Daoy (cell line): ENCODE measurements at places on chromosomes 7 and 10.

DNA sequence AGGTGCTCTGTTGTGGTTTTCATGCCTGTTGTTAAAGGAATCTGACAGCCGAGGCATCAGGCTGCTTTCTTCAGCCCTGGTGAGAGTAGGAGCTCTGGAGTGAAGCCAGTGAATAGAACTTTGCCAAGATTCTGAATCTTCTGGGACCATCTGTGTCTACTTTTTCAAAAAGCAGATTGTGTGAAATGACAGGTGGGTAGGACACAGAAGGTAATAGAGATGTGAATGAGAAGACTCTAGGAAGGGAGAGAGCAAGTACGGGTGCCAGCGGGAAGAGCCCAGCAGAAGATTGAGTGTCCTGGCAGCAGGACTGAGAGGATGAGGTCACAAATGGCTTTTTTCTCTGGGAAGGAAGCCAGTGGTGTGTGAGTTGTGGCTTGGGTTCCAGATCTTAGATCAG is 429.2 kb downstream of the SDK1 start:
- DNase-seq = no peak

DNA sequence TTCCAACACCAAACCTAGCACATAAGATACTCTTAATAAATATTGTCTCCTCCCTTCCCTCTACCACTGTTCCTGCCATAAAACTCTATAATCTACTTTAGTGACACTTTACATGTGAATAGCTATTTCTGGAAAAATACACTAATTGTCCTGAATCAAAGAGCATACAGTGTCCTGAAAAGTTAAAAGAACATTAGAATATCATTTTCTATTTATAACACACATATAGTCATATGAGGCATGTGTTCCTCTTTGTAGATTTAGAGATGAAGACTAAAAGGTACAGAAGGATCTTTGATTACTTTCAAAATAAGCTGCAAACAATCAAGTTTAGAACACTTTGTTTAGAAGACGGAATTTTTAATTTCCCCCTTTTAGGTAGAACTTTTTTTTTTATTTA is 13.6 kb downstream of the NCOA4 start:
- DNase-seq = no peak

DNA sequence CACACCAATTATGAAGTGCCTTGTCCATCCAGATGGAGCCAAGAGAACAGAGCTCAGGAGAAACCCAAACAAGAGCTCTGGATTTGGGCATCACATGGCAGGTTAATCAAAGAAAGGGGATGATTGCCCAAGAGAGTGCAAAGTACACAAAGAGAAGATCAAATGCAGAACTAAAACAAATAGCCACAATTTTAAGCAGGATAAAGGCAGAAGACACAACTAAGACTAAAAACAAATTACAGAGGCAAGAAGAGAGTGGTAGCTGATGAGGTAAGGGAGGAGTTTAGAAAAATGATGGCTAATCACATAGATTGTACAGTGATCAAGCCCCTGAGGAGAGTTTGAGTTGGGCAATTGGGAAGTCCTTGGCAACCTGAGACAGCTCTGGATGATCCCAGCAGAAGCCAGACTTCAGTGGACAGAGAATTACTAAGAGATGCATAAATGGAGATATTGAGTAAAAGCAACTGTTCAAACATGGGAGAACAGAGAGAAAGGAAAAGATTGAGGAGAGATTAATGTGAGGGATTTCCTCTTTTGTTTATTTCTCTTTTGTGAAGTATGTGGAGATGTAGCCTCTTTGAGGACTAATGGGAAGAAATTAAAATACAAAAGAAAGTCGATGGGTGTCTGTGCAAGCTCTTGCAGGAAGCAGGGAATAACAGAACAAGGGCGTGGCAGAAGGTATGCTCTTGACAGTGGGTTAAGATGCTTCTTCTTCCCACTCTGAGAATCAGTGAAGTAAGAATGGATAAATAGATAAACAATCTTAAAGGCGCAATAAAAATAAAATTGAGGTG is 101.9 kb downstream of the LRRN3 start:
- no peak for DNase-seq

DNA sequence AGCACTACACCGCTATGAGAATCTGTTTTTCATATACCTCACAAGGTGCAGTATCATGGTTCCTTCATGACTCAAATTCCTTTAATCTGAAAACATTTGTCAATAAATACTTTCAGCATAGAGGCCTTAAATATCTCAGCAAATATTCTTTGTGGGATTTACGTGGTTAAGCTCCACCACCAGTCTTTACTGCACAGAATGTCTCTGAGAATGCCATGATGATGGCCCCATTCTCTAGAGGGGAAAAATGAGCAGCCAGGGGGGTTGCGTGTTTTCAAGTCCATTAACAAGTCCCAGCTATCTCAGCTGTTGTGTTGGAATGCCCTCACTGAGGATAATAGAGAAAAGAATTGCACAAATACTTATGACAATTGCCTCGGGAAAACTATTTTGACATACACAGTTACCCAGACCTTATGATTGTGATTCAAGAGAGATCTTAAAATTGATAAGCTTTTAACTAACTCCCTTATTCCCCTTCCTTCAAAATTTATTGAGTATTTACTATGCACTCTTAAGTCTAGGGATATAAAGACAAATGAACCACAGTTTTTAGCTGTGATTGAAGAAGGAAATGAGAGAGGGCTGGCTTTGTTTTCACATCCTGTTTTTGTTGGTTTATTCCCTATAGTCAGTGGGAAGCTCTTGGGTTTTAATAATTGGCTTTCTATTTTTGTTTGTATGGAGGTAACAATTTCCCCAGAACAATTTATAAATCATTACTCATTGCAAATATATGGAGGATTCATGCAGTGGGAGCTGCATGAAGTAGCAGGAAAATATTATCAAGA is 176.5 kb upstream of the VWC2 start:
- no peak for DNase-seq

DNA sequence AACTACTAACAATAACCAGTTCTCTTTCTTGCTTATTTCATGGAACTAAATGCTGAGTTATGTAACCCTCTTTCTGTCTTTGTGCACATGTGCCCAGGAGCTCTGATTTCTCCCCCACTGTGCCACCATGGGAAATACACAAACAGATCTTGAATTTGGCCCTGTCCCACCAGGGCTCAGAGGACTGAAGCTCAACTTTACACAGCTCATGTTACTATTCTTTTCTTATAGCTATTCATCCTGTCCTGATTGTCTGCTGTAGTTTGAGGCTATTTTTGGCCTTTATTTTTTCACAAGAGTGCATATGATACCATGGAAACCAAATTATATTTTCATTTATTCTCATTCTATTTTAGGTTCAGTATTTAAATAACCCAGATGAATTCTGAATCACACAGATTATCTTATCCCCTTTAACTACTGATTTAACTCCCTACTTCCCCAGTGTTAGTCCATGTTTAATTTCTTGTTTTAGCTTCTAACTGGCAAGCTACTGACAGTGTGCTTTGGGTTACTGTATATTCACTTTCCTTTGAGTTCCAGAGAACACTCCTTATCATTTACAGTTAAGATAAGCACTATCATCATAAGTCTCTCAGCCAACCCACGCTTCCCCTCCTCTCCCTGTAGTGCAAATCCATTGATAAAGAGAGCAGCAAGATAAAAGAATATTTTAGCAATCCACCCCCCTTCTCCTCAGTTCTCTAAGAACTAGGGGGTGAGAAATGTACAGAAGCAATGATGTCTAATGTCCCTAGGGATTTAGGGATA is 71.8 kb upstream of the GSDME start:
- no peak for DNase-seq

GRCh38 chr10:92688927-92689662 is 660 bp upstream of the HHEX start:
- no peak for DNase-seq

- no peak for DNase-seq
Observed at GRCh38 chr7:141352955-141353354, 198.3 kb upstream of the AGK start.

DNA sequence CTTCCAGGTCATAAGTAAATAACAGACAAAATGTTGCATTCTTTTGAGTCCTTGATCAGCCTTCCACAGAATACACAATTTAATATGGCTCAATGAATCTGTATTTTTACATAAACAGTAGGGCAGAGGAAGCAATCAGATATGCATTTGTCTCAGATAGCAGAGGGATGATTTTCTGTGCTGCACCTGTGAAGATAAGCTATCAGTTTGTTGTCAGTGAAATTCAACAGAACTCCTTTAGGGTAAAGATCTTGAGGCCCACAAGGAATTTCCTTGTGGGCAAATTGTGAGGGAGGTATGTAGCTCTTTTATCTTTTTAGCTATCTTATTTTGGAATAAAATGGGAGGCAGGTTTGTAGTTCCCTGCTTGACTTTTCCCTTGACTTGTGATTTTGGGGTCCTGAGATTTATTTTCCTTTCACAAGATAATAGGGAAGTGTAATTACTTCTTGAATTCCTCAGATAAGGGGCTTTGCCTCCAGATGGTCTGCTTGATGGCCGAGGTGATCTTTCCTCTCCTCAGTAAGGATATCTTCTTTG is 60.8 kb upstream of the CYP2C18 start:
- DNase-seq = no peak

- DNase-seq = no peak
Observed at GRCh38 chr10:88390041-88390440, 193.1 kb downstream of the RNLS start.

DNA sequence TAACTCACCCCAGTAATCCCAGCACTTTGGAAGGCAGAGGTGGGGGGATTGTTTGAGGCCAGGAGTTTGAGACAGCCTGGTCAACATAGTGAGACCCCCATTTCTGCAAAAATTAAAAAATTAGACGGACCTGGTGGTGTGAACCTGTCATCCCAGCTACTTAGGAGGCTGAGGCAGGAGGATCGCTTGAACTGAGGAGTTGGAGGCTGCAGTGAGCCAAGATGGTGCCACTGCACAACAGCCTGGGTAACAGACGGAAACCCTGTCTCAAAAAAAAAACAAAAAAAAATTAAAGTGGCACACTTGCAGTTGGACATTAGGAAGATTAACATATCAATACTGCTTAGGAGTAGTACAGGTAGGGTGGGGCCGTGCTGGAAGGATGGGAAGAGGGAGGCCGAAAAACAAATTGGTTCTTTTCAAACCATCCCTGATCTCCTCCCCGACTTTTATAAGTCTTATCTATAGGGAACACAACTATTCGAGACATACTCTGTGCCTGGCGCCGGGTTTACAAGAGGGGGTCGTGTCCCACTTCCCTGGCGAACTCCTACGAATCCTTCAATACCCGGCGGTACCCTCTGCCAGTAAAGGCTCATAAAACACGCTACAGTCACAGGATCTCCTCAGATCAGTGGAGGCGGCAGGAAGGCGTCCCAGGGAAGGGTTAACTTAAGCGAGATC is 628 bp downstream of the TAF6 start:
- no peak for DNase-seq

GRCh38 chr7:140069298-140069949 is 6.7 kb upstream of the PARP12 start:
- no peak for DNase-seq

DNA sequence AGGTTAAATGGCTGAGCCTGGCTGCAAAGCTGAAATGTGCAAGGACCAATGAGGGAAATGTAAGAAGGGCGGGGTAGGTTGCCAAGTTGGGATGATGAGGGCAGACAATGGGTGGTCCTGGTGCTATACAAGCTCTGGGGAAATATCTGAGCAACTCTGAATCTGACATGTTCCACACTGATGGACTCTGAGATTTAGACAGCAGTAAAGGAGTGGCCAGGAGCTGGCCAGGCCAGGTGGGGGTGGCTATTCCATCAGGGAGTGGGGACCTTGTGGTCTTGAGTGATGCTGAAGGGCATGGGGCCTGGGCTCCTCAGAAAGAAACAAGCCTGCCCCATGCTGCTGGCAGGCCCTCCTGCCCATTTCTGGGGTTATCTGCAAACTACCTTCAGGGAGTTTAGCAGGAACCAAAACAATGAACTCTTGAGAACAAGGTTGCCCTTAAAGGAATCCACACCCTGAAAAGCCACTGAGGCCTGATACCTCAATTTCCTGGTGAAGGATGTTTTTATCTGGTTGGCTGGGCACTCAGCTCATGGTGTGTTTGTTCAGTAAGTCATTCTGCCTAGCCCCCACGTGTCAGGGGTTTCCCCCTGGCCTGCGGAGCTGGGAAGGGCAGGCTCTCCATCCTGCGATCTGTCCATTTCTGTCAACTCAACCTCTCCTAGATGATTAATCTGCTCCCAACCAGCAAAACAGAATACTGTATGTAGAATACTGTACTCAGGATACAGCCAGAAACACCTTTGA is 143.3 kb upstream of the TNS3 start:
- peak; percentile 95 for DNase-seq

GRCh38 chr7:47500103-47500563 is 81.8 kb downstream of the TNS3 start:
- no peak for DNase-seq

DNA sequence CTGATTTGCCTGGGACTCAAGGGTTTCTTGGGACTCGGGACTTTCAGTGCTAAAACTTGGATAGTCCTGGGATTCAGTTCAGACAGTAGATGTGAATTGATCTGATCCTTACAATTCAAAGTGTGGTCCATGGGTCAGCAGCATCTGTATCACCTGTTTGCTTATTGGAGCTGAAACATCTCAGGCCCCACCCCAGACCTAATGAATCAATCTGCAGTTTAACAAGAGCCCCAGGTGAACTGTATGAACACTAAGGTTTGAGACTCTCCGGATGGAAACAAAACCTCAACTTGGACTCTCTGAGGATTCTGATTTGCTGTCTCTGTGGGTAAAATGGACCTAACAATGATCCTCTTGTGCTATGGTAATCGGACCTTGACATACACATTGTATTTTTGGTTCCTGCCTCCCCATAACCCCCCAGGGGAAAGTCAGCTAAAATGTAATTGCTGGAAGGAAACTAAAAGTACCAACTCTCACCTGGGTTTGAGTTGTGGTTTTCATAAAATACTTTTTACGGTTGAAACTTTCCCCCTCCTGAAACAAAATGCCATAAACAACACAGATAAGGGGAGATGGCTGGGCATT is 11.7 kb downstream of the CYP26A1 start:
- no peak for DNase-seq
